Peyer's patch (tissue), 4 donors: ENCODE measurements at places on chromosomes 7 and 10. TPM values are rescaled to one million over a fixed set of nuclear protein-coding genes. Genes with fewer than 3 reads are reported as not detected.

ACTL6B gene
- not detected for total RNA-seq

GRCh38 chr10:102269017-102269416, 23.7 kb downstream of the GBF1 start:
- no peak for DNase-seq
- no peak overlapping the region for H3K27ac ChIP-seq
- H3K36me3 ChIP-seq = no peaks in the 10 kb centered on the region
- H3K4me3 ChIP-seq = no peak overlapping the region
- peaks cover 18% of the 10 kb centered on the region for H3K4me1 ChIP-seq

DNA sequence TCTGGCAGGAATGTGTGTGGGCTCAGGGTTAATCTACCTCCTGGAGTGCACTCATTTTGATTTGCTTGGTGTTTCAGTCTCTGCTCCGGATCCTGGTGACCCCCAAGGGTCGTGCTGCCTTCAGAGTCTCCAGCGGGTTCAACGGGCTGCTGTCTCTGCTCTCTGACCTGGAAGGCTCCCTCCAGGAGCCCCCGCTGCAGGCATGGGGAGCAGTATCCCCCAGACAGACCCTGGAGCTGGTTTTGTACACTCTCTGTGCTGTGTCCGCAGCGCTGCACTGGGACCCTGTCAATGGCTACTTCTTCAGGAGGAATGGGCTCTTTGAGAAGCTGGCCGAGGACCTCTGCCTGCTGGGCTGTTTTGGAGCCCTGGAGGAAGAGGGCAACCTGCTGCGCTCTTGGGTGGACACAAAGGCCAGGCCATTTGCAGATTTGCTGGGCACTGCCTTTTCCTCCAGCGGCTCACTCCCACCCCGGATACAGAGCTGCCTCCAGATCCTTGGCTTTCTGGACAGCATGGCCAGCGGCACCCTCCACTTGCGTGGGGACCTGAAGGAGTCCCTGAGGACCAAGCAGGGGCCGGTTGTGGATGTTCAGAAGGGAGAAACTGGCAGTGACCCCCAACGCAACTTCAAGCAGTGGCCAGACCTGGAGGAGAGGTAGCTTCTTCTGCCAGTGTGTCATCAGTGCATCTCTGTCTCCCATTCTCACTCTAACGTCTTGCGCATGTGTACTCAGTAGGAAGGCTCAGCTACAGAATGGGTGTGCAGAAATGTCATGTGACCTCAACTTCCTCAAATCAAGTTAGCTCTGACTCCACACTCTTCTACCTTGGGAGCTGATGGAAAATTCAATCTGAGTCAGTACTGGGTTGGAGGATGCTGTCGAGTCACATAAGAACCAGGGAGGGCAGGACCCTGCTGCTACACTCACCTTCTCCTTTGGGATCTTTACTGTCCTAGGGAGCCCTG, 58.5 kb downstream of the WDFY4 start:
- no peak for DNase-seq
- H3K4me3 ChIP-seq = no peak overlapping the region
- H3K4me1 ChIP-seq = no peaks in the 10 kb centered on the region
- no peaks in the 10 kb centered on the region for H3K27me3 ChIP-seq
- no peaks in the 10 kb centered on the region for H3K36me3 ChIP-seq

RASA4B gene
- 47.6 TPM for total RNA-seq

- H3K27ac ChIP-seq = peak overlapping the region; percentile 38
- DNase-seq = no peak
- no peak overlapping the region for H3K4me3 ChIP-seq
- H3K36me3 ChIP-seq = no peaks in the 10 kb centered on the region
- H3K4me1 ChIP-seq = no peaks in the 10 kb centered on the region
Observed at GRCh38 chr7:134903073-134903790, 83.1 kb upstream of the AGBL3 start.

DNA sequence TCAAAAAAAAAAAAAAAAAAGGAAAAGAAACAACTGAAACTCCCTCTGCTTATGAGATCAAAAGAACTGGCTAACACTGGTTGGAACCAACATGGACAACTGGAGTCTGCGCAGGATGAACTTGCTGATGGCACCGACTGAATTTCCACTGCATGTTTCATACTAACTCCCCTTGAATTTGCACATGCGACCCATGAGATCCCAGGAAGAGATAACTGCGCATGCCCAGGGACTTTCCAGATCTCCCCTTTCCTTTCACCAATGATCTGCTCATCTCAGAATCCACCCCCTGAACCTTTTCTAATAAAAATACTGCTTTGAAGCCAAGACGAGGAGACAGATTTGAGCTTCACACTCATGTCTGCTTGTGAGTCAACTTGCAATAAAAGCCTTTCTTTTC, 20.7 kb downstream of the LBX1 start:
- no peak overlapping the region for H3K4me3 ChIP-seq
- H3K27me3 ChIP-seq = no peaks in the 10 kb centered on the region
- H3K27ac ChIP-seq = no peak overlapping the region
- H3K36me3 ChIP-seq = no peaks in the 10 kb centered on the region
- H3K4me1 ChIP-seq = no peaks in the 10 kb centered on the region

DNA sequence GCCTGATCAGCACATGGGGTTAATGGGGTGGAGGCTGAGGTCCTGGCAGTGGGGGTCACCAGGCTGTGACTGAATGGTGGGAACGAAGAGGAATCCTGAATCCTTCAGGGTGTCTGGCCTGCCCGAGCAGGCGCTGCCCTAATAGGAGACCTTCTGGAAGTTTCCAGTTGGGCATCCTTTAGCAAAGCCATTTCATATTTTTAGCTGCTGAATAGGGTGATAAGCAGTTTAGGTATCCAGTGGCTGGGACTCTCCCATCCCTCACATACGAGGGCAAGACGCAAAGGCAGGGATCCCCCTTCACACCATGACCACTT, 159.3 kb downstream of the SH3PXD2A start:
- H3K27me3 ChIP-seq = no peaks in the 10 kb centered on the region
- peaks cover 18% of the 10 kb centered on the region for H3K4me1 ChIP-seq
- no peaks in the 10 kb centered on the region for H3K36me3 ChIP-seq
- no peak for DNase-seq
- H3K4me3 ChIP-seq = no peak overlapping the region

KAT6B gene
- 94.9 TPM for total RNA-seq

DNA sequence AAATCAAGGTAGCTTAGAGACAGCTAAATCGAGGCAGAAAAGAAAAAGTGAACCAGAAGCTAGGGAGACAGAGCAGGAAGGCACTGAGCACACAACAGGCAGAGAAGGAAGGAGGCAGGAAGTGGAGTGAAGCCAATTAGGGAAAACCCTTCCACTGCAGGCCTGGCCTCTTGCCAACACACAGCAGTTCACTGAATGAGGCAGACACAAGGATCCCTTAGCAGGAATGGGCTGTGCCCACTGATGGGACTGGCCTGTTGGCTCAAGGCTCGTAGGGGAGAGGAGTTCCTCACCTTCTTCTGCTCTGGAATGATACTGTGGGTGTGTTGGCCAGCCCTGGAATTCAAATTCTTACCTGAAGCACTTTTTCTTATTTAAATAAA, 220.3 kb upstream of the STK17A start:
- H3K4me3 ChIP-seq = no peak overlapping the region
- H3K27me3 ChIP-seq = no peaks in the 10 kb centered on the region
- H3K4me1 ChIP-seq = no peaks in the 10 kb centered on the region
- no peak for DNase-seq
- H3K27ac ChIP-seq = no peak overlapping the region

SLC39A12 gene
- 0.54 TPM for total RNA-seq

DNA sequence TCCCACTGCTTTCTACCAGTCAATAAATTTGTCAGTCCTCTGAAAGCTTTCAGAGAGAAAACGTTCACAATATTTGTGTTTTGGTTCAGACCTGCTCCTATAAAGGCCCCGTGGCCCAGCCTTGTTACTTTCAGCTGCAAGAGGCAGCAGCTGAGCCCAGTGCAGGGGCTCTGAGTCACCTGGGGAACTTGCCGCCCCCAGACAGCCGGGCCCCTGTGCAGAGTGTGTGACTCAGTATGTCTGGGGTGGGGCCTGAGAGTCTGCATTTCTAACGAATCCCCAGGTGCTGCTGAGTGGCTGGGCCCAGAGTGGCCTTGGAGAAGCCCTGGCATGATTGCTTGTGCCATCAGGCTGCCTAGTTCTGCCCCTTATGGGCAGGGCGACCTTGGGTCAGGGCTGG, 303.5 kb downstream of the PAXIP1 start:
- no peaks in the 10 kb centered on the region for H3K36me3 ChIP-seq
- no peak for DNase-seq
- H3K27me3 ChIP-seq = no peaks in the 10 kb centered on the region
- H3K4me1 ChIP-seq = no peaks in the 10 kb centered on the region

DNA sequence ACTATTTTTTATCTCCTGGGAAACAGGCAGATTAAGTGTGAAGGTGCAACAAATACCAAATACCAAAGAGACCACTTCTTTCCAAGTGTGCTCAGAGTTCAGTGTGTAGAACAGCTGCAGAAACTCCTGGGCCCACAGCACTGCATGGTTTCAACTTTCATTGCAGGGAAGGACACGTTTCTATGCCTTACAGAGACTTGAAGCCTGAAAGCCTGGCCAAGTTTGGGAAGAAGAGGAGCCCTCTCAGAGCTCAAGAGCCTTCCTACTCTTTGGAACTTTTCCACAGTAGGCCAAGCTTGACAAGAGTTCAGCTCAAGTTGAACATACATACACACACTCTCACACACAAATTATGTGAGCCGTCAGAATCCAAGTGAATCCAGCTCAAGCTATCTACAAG, 2.5 kb downstream of the HOXA4 start:
- H3K27ac ChIP-seq = peak overlapping the region; percentile 93
- no peak for DNase-seq
- no peaks in the 10 kb centered on the region for H3K36me3 ChIP-seq
- no peak overlapping the region for H3K4me3 ChIP-seq
- no peaks in the 10 kb centered on the region for H3K4me1 ChIP-seq

GRCh38 chr10:125064681-125065492, 95.5 kb downstream of the CTBP2 start:
- no peak overlapping the region for H3K4me3 ChIP-seq
- H3K27me3 ChIP-seq = no peaks in the 10 kb centered on the region
- H3K27ac ChIP-seq = peak overlapping the region; percentile 75
- no peak for DNase-seq
- peaks cover 9% of the 10 kb centered on the region for H3K4me1 ChIP-seq
- H3K36me3 ChIP-seq = no peaks in the 10 kb centered on the region

DNA sequence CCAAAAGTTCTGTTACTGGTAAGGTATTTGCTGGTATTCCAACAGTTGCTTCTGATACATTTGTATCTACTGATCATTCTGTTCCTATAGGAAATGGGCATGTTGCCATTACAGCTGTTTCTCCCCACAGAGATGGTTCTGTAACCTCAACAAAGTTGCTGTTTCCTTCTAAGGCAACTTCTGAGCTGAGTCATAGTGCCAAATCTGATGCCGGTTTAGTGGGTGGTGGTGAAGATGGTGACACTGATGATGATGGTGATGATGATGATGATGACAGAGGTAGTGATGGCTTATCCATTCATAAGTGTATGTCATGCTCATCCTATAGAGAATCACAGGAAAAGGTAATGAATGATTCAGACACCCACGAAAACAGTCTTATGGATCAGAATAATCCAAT, 131.0 kb downstream of the AASS start:
- H3K36me3 ChIP-seq = no peaks in the 10 kb centered on the region
- H3K4me1 ChIP-seq = no peaks in the 10 kb centered on the region
- DNase-seq = no peak
- H3K4me3 ChIP-seq = no peak overlapping the region
- no peak overlapping the region for H3K27ac ChIP-seq

SERPINE1 gene
- 2.4 TPM for total RNA-seq

LRRD1 gene
- 0.57 TPM for total RNA-seq

ZNF33B gene
- 24.1 TPM for total RNA-seq

DNA sequence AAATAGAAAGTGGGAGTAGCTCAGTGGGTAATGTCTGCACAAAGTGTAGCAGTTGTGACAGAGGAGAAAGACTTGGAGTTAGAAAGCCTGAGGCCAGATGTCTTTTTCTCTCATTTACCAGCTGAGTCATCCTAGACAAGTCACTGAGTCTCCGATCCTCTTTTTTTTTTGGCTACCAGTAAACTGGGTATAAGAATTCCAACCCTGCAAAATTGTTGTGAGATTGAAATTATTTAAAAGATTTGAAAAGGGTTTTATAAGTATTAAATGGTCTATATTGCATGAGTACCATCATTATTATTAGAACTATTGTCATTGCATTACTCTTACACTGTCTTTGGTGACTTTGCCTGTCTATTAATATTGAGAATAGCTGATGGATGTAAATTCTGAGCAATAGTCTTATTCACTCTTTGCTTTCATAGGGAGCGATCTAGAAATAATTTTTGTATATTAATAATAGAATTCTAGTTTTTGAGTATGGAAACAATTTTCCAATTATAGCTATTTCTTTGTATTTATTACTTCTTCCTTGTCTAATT, 74.0 kb downstream of the ARID5B start:
- no peak overlapping the region for H3K4me3 ChIP-seq
- H3K36me3 ChIP-seq = no peaks in the 10 kb centered on the region
- no peak for DNase-seq
- no peaks in the 10 kb centered on the region for H3K27me3 ChIP-seq

- DNase-seq = no peak
- no peak overlapping the region for H3K4me3 ChIP-seq
- no peaks in the 10 kb centered on the region for H3K4me1 ChIP-seq
- no peaks in the 10 kb centered on the region for H3K27me3 ChIP-seq
Observed at GRCh38 chr7:93711926-93712325, 137.4 kb upstream of the CALCR start.

OR2A12 gene
- total RNA-seq = not detected

- H3K4me1 ChIP-seq = peaks cover 4% of the 10 kb centered on the region
- no peak for DNase-seq
- H3K36me3 ChIP-seq = no peaks in the 10 kb centered on the region
- H3K27ac ChIP-seq = no peak overlapping the region
- H3K27me3 ChIP-seq = no peaks in the 10 kb centered on the region
Observed at GRCh38 chr10:33125522-33126517, 167.8 kb upstream of the ITGB1 start.

- no peak for DNase-seq
- no peak overlapping the region for H3K27ac ChIP-seq
- no peaks in the 10 kb centered on the region for H3K4me1 ChIP-seq
- H3K27me3 ChIP-seq = no peaks in the 10 kb centered on the region
Observed at GRCh38 chr10:72056932-72057751, 31.2 kb downstream of the SPOCK2 start.

BLNK gene
- 50.6 TPM for total RNA-seq

LOXL4 gene
- not detected for total RNA-seq

DNA sequence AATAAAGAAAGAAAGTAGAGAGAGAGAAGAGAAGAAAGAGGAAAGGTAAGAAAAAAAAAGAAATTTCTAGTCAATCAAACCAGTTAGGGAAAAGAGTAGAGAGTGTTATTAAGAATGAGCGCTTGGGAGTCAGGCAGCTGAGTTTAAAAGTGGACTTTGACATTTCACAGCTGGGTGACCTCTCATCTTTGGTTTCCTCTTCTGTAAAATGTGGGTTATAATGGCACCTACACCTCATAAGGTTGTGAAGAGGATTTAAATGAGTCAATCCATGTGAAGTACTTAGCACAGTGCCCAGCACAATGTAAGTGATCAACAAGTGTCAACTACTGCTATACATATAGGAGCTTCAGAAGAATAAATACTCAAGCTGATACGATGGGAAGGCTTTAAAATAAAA, 12.2 kb downstream of the HOXA1 start:
- no peak for DNase-seq
- H3K4me1 ChIP-seq = no peaks in the 10 kb centered on the region
- no peaks in the 10 kb centered on the region for H3K27me3 ChIP-seq
- no peak overlapping the region for H3K27ac ChIP-seq
- no peaks in the 10 kb centered on the region for H3K36me3 ChIP-seq

GRCh38 chr7:102454468-102454867, 10.2 kb downstream of the ALKBH4 start:
- no peaks in the 10 kb centered on the region for H3K27me3 ChIP-seq
- H3K27ac ChIP-seq = no peak overlapping the region
- no peak overlapping the region for H3K4me3 ChIP-seq
- no peak for DNase-seq
- no peaks in the 10 kb centered on the region for H3K36me3 ChIP-seq

- H3K4me3 ChIP-seq = peak overlapping the region; percentile 74
- no peak for DNase-seq
- peaks cover 18% of the 10 kb centered on the region for H3K4me1 ChIP-seq
- peak overlapping the region; percentile 97 for H3K27ac ChIP-seq
- H3K36me3 ChIP-seq = no peaks in the 10 kb centered on the region
Observed at GRCh38 chr7:73521636-73522104, 423 bp downstream of the BAZ1B start.
